EL (cell line): ENCODE measurements at places on chromosomes 7 and 10.

- DNase-seq, result peak; percentile 17
Measured at GRCh38 chr10:110615057-110615747, 28.9 kb upstream of the RBM20 start.

DNA sequence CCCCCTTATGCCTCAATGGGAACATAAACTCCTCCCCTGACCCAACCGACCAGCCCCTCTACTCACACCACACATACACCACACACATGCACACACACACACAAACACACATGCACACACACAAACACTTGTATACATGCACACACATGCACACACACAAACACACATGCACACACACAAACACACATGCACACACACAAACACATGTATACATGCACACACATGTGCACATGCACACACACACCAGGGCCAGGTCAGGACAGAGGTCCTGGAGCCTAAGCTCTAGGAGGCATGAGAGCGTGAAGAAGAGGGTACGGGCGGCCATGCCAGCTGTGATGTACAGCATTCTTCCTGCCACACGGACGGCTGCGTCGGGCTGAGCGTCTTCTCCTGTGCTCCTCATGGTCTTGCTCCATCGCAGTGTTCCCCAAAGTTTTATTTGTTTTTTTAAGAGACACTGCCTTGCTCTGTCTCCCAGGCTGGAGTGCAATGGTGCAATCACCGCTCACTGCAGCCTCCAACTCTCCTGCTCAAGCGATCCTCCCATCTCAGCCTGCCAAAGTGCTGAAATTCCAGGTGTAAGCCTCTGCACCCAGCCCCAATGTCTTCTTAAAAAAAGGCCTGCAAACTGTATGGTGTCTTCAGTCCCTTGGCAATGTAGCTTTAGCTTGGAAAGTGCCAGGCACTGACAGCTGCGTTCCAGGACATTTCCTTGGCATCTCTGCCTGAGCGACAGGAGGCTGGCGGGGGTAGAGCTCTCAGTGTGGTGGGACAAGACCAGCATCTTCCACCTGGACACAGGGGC lies 38.8 kb upstream of the INPP5A start:
- no peak for DNase-seq

DNA sequence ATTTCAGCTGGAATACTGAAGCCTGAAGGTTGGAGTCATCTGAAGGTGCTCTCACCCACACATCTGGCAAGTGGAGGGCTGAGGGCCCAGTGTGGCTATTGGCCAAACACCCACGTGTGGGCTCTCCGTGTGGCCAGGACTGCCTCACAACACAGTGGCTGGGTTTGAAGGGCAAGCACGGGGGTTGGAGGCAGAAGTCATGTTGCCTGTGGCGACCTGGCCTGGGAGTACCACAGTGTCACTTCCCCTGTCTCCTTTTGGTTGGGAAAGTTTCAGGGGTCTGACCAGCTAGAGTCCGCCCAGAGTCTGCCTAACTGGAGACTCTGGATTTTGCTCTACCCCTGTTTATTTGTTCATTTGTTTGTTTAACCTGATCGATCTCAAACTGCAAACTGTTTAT lies 169.5 kb downstream of the DNAJB6 start:
- DNase-seq, result no peak

- DNase-seq, result no peak
Measured at GRCh38 chr10:75083972-75084833, 27.3 kb upstream of the SAMD8 start.

- peak; percentile 43 for DNase-seq
Measured at GRCh38 chr7:85851571-85852193, 664.8 kb upstream of the SEMA3D start.

DNA sequence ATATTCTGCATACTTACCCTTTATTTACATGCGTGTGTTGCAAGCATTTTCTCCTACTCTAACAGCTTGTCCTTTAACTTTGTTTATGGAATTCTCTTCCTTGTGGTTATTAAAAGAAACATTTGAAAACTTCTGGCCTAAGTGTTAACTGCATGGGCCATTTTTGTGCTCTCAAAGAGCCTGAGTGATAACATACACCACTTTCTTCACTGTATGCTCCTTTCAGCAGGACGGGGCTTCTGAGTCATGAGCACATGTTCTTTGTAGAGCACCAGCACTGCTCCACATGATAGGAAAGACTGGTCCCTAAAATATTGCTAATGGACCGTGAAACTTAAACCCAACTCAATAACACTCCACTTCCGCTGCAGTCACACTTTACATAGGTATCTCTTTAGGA lies 1093.6 kb upstream of the GHITM start:
- DNase-seq, result no peak

DNA sequence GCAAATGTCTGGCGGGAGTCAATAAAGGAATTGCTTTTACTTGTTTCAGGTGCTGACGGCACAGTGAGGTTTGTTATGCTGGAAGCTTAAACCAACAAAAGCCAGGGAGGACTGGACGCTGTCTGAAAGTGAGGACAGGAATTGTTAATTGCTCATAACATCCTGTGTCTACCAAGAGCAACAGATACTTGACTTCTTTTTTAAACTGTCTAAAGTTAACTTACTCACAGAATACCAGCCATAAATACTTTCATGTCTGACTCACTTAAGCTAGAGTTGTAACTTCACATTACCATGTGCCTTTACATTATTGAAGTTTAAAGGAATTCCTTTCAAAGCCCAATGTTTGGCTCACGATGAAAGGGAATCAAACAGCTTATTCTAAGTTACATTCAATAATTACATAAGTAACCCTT lies 252.7 kb upstream of the SHH start:
- no peak for DNase-seq

- DNase-seq, result no peak
Measured at GRCh38 chr10:127303105-127303504, 106.7 kb upstream of the INSYN2A start.
